ENCODE measurements at places on chromosomes 5 and 9. TPM values are rescaled to one million over a fixed set of nuclear protein-coding genes. Genes with fewer than 3 reads are reported as not detected.

DNA sequence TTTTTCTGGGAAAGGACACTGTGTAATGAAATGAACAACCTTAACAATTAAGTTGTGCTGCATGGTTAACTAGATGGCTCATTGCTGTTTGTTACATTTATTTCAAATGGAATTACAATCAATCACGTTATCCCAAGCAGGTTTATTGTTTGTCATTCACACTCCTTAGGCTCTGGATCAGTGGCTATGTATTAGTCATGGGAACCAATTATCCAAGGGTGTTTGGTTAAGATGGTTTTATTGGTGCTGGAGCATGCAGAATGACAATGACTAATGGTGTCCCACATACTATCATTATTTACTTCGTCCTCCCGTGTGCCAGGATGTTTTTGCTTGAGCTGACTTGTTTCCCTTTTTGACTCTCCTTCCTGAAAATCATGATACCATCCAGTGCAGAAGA is 10.6 kb upstream of the TRPC7 start:
- DNase-seq = no peak

GRCh38 chr5:103177543-103177942 is 57.4 kb downstream of the PPIP5K2 start:
- DNase-seq = no peak

GRCh38 chr5:125552486-125552885 is 806.0 kb upstream of the ZNF608 start:
- no peak for DNase-seq

- DNase-seq = no peak
Observed at GRCh38 chr9:78866207-78867132, 569.5 kb downstream of the PSAT1 start.

- peak; percentile 63 for DNase-seq
Observed at GRCh38 chr5:138503487-138504270, 38.4 kb downstream of the EGR1 start.

Gene RASGRF2
- total RNA-seq = 11.3 TPM
